SK-MEL-5 (cell line): ENCODE measurements at places on chromosomes 5 and 9. TPM values are rescaled to one million over a fixed set of nuclear protein-coding genes. Genes with fewer than 3 reads are reported as not detected.

Gene BARHL1
- not detected in 2 replicates for total RNA-seq

Gene IRX1
- total RNA-seq: 0.75 and 1.2 TPM in 2 replicates

Gene ACSL6
- total RNA-seq: 0.05 and 0.45 TPM in 2 replicates

Gene ORM1
- not detected in 2 replicates for total RNA-seq

Gene GPR150
- not detected in 2 replicates for total RNA-seq

Gene RHOBTB3
- 56.7 and 57.0 TPM in 2 replicates for total RNA-seq

Gene OBP2B
- total RNA-seq: not detected in 2 replicates

Gene OR1Q1
- total RNA-seq: not detected in 2 replicates

Gene SNX24
- 12.9 and 18.8 TPM in 2 replicates for total RNA-seq

Gene ANKRD20A1
- total RNA-seq: 0.77 and 2.1 TPM in 2 replicates

Gene SLC36A2
- total RNA-seq: not detected in 2 replicates

Gene FABP6
- total RNA-seq: 3.0 and 3.4 TPM in 2 replicates

Gene AGXT2
- not detected in 2 replicates for total RNA-seq

Gene PIP5K1B
- 5.0 and 7.4 TPM in 2 replicates for total RNA-seq

GRCh38 chr5:119336845-119337580 lies 18.8 kb upstream of the TNFAIP8 start:
- DNase-seq: no peak

DNA sequence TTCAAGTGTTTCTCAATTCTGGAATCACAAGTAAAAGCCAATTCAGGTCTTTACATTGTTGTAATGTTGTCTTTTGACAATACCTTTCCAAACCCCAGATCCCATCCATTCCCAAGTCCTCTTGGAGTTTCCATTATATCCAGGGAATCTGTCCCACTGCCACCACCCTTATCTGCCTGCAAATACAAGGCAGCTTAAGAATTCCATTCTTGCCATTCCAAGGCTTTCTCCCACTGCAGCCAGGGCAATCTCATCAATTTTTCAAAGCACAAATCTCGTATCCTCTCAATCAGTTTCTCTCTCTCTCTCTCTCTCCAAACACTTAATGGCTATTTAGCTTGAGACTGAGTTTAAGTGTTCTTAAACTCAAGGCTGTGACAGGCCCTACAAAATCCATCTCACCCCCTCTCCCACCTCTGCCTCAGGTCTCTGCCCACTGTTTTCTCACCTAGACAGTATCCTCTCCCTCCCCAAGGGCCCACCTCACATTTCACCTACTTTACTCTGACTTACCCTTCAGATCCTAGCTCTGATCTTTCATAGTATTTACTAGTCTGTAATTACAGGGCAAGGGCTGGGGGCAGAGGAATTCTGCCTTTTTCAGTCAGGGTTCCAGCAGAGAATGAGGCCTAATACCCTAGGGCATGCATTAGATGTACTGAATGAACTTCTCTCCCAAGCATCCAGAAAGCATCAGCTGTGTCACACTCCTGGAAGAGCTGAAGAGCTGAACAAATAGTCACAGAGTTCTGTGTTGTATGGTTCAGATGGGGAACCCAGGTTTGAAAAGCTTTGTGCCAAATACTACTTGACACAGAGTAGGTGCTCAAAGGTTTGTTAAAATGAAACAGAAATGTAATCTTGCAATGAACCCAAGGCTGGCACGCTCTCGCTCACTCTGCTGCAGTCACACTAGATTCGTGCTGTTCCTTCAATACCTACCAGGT lies 46.0 kb downstream of the RAPGEF1 start:
- no peak for DNase-seq

- DNase-seq: no peak
Observed at GRCh38 chr9:82132024-82132423, 143.5 kb downstream of the SPATA31D1 start.

- DNase-seq: no peak
Observed at GRCh38 chr5:79955356-79955895, 35.6 kb downstream of the MTX3 start.

DNA sequence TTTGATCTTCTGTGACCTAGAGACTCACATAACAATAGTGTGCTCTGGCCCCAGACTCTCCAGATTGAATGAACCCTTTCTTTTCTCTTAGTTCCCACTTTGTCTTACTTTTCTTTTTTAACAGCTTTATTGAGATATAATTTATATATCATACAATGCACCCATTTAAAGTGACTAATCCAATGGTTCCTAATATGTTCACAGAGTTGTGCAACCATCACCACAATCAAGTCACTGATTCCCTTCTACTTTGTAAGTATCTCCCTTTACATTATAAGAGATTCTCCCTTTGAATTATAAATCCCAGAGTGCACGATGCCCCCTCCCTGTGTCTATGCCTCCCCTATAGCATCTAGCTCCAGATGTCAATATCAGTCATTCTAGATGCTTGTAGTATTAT lies 172.4 kb downstream of the HINT1 start:
- DNase-seq: no peak

DNA sequence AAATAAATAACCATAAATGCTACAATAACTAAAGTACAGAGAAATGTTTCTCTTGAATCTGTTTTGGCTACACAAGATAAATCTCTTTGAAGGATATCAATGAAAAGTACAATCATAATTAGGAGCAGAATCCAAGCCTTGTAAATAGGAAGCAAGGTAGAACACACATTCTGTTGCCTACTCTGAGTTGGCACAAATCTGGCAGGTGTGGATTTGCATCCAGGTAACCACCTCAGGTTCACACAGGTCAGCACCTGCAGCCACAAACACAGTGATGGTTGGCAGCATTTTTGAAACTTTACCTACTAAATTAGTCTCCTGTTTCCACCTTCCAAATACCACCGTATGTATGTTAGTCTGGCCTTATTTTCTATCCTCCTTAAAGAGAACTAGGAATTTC lies 105.3 kb upstream of the PIK3R1 start:
- DNase-seq: no peak

- no peak for DNase-seq
Observed at GRCh38 chr9:84759300-84759750, 89.8 kb downstream of the NTRK2 start.

DNA sequence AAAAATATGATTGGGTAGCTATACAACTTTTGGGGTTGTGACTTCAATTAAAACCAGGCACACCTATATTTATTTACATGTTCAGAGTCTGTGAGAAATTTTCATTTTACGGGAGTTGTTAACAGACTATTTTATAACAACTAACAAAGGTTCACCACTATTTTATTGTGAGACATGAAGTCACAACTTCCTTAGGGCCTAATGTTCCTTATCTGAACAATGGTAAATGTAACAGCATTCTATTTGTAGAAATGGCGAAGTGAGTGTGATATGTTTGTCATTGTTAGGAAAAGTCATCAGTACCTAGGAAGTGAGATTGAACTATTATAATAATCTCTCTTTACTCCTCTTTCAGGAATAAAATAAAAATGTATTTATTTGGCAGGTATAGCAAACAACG lies 67.4 kb downstream of the CSNK1G3 start:
- no peak for DNase-seq

DNA sequence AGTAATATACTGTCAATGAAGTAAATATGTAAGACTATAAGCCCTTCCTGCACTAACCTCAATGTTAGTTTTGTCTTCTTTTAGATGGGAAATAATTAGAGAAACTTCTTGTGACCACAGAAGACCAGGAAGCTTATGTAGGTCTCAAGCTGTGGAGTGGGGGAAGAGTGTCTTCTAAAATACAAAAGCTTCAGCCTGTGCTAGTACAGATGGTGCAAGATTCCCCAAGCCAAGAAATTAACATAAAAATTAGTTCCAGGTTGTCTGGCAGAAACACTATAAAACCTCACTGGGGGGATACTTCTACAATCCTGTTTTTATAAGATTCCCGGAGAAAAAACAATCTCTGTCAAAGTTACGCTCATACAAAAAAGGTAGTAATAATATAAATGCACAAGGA lies 103.6 kb downstream of the FNBP1 start:
- no peak for DNase-seq

GRCh38 chr5:3517348-3517747 lies 78.3 kb upstream of the IRX1 start:
- DNase-seq: peak; percentile 33

DNA sequence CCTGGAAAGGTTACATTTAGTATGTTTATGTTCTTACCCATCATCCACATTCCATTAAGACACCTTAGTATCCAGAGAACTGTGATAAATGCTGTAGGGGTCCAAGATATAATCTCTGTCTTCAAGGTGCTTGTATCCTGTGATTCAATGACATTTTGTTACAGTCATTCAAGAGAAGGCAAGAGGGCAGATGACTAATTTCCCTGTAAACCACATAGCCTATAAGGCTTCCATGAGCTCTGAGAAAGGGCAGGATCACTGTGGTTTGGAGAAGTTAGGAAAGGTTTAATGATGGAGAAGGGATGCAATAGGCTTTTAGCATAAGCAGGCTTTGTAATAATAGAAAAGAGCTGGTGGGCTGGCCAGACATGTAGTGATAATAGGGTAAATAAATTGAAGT lies 40.0 kb downstream of the PAPPA start:
- DNase-seq: no peak

DNA sequence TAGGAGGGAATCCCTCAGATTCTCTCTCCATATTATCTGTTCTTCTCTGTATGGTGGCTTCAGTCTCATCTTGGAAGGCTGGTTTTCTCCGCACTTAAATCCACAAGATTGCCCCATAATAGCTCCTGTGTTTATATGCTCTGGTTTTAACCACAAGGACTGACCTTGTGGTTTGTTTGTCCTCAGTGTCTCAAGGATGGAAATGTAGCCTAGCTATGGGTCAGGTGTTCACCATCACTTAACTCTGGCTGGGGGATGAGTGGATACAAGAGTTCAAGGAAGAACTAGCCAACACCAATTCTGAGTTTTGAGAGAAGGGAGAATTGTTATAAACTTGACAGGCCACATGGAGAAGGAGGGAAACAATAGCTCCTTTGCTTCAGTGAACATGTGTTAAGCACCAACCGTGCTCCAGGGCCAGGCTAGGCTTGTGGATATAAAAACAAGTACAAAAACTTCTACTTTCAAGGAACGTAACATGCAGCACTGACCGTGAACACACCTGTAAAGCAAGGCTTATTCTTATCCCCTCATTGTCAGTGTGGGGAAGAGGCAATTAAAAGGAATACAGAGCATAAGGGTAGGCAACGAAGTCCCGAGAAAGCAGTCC lies 75.6 kb upstream of the VLDLR start:
- DNase-seq: peak; percentile 62

GRCh38 chr5:157545610-157546310 lies 29.8 kb downstream of the ADAM19 start:
- no peak for DNase-seq

- no peak for DNase-seq
Observed at GRCh38 chr5:78568676-78569075, 79.9 kb downstream of the LHFPL2 start.

- DNase-seq: no peak
Observed at GRCh38 chr5:147508711-147509040, 1.2 kb downstream of the DPYSL3 start.

DNA sequence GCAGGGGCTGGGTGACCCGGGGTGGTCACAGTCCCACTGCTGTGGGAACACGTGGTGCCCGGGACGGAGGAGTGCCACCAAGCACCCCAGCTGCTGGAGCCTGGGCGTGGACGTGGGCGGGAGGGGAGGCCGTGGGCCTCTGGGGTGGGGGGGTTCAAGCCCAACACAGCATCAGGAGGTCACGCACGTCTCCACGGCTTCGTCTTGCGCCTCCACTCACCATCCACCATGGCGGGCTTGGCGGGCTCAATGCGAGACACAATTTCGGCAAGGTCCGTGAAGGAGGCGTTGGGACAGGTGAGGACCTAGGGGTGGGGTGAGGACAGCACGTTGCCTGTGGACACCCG lies 2.2 kb upstream of the NSMF start:
- DNase-seq: no peak

DNA sequence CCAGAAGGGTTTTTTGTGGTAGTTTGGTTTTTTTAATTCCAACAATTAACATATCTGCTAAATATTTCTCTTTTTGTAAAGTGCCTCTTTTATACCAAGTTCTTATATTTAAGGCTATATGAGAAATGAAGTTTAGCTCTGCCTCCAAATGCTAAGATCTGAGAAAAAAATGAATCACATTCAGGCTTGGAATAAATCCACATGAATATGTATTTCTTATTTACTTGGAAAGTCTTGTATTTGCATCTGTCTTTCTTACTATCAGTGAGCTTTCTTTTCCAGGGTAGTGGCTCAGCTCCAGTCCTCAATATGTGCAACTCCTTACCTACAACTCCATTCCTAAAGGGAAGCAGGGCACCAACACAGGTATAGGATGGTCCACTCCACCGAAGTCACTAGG lies 127.9 kb downstream of the GLIS3 start:
- no peak for DNase-seq

GRCh38 chr5:96070622-96071225 lies 109.1 kb upstream of the ELL2 start:
- no peak for DNase-seq

- no peak for DNase-seq
Observed at GRCh38 chr5:85357309-85357708, 972.6 kb upstream of the EDIL3 start.

DNA sequence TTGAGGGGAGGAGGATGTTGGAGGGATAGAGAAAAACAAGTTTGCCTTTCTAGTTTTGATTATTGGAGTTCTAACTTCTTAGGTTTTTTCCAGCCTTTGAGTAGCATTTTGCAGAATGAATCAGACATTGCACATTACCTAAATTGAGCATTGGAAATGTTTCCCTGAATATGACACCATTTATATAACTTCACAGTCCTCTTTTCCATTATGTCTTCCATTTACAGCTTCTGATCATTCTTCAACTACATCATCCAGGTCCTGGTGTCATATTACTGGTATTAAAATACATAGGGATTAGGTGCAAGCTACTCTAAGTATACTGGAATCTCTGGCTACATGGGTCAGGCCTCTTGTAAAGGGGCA lies 286.1 kb downstream of the ARHGAP26 start:
- DNase-seq: no peak

GRCh38 chr5:109779036-109779735 lies 89.5 kb downstream of the MAN2A1 start:
- no peak for DNase-seq

DNA sequence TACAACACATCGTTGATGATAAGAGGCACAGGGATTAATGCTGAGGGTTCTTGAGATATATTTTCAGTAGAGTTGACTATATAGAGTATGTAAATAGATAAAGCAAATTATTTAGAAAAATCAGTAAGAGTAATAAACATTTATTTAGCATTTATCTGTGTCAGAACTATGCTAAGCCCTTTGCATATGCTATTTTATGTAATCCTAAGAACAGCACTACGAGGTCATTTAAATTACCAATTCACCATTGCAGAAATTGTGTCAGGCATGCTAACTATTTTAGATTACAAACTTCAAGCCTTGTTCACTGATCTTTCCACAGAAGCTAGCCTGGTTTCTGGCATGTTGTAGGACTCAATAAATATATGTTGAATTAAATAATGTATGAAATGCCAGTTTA lies 20.4 kb upstream of the REEP2 start:
- no peak for DNase-seq

- no peak for DNase-seq
Observed at GRCh38 chr5:54087436-54087835, 222.9 kb downstream of the ARL15 start.

GRCh38 chr5:177430972-177431316 lies 4.5 kb downstream of the GRK6 start:
- no peak for DNase-seq

- no peak for DNase-seq
Observed at GRCh38 chr5:35788724-35789123, 68.0 kb upstream of the IL7R start.
